Activated CD4-positive, alpha-beta T cell treated with anti-CD3 and anti-CD28 coated beads, Interleukin-2, amount 50 U/mL, for 1 hour (primary cell): ENCODE measurements at places on chromosomes 3 and 15.

GRCh38 chr15:69525543-69525942, 72.9 kb downstream of the RPLP1 start:
- DNase-seq, result no peak

DNA sequence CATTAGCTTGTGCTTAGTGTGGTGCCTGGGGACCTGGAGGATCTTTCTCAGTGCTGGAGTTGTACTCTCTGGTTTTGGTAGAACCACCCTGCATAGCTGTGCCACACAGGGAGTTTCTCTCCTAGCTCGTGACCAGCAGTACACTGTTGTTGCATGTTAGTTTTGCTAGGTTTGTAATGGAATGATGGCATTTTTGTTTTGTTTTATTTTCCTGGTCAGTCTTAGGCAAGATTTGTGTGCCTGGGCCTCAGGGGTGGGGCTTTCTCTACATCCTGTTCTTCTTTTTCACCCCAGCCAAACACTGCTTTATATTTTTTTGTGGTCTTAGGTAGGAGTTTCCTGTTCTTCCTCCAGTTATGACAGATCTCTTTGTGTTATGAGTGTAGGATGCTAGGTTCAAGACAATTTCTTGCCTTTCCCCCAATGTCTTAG, 534.5 kb upstream of the KCNMB2 start:
- DNase-seq, result no peak

DNA sequence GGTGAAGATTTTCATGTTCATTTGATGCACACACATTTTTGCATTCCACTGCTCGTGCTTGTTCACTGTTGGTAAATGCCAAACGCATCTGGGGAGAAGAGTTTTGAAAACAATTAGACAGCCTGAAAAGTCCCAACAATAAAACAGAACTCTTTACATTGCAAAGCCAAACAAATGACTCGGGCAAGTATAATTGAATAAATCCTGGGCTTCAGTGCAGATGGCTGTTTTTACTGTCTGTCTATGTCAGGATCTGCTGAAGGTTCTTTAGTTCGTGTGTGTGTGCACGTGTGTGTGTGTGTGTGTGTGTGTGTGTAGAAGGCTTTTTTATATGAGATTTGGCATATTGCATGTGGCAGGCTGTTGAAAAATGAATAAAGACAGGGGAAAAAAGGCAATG, 277.5 kb upstream of the CDIN1 start:
- DNase-seq, result no peak

- DNase-seq, result no peak
Measured at GRCh38 chr15:97755726-97756125, 204.8 kb upstream of the ARRDC4 start.

- DNase-seq, result peak; percentile 76
Measured at GRCh38 chr15:91706322-91707032, 147.0 kb upstream of the SLCO3A1 start.

GRCh38 chr3:42655331-42655888, 1.9 kb downstream of the ZBTB47 start:
- DNase-seq, result no peak

GRCh38 chr3:152183473-152183872, 85.3 kb upstream of the MBNL1 start:
- peak; percentile 50 for DNase-seq
